ENCODE measurements at places on chromosomes 1 and 21.

GRCh38 chr1:5481889-5482288 is 510.3 kb downstream of the NPHP4 start:
- peak; percentile 12 for DNase-seq

- DNase-seq = no peak
Observed at GRCh38 chr1:44071461-44071860, 40.2 kb upstream of the SLC6A9 start.

DNA sequence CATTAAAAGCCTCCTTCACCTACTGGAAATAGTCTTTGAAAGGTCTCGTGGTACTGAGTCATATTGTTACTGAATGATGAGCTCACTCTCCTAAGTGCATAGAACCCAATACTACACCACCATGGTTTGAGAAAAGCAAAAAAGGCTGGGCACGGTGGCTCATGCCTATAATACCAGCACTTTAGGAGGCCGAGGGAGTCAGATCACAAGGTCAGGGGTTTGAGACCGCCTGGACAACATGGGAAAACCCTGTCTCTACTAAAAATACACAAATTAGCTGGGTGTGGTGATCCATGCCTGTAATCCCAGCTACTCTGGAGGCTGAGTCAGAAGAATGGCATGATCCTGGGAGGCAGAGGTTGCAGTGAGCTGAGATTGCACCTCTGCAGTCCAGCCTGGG is 3.3 kb upstream of the HNRNPCL1 start:
- DNase-seq = no peak

DNA sequence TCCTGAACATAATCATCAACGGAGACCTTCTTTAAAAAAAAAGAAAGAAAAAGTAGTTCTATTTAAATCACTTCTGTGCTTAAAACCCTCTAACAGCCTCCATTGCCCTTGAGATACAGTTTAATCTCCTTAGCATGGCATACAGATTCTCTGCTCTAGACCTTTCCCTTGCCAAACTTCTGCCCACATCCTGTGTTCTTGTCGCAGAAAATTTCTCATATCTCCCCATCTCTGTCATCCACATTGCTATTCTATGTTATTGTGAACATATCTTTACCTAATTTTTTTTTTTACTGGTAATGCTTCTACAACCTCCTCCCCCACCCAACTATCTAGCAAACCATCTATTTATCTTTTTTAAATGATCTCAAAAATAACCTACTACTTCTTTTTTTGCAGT is 135.7 kb upstream of the PROX1 start:
- DNase-seq = no peak

DNA sequence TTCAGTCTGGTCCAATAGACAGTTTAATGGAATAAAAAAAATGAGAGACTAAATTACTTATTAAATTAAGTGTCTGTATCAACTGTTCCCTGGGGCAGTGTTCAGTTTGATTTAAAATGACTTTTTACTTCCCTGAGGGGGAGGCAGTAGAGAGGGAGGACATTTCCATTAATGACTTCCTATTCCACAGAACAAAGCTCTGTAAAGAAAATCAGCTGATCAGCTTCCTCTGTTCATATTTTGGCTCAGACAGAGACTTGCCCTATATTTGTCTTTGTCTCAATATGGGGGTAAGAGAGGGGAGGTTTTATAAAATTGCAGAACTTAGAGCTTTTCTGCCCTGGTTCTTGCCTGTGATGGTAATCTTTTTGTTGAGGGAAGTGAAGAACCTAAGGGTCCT is 8.4 kb downstream of the CFAP126 start:
- DNase-seq = no peak

- no peak for DNase-seq
Observed at GRCh38 chr1:153774780-153775457, at the start of gene SLC27A3. SLC27A3 (plus strand) TSS chr1:153775407; CDS start chr1:153775498, 91 bp downstream.

DNA sequence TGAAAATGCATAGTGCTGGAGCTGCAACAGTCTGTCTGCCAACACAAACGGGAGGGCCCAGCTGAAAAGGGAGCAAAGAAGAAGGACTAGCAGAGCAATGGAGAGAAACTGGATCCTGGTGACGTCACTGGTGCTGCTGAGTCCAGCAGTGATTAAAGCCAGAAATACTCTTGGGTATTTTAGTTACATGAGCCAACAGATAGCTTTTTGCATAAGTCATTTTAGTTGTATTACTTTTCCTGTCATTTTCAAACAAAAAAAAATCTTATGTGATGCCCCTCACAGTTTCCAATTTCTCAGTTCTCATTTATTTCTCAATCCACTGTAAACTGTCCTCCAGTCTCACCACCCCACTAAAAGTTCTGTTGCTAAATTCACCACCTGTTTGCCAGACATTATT is 38.7 kb upstream of the NEK7 start:
- DNase-seq = no peak

GRCh38 chr1:150650193-150650592 is 20.8 kb upstream of the ENSA start:
- no peak for DNase-seq

Measured in stimulated activated CD4-positive, alpha-beta T cell treated with anti-CD3 and anti-CD28 coated beads, Interleukin-4, amount 100 ng/mL, for 48 hours (primary cell).